ENCODE measurements at places on chromosomes 3 and 15.
A peak's percentile ranks its signal among the peaks of the same experiment; 100 is the strongest.

GRCh38 chr3:71784201-71784913 is 591 bp downstream of the PROK2 start:
- no peak for DNase-seq

DNA sequence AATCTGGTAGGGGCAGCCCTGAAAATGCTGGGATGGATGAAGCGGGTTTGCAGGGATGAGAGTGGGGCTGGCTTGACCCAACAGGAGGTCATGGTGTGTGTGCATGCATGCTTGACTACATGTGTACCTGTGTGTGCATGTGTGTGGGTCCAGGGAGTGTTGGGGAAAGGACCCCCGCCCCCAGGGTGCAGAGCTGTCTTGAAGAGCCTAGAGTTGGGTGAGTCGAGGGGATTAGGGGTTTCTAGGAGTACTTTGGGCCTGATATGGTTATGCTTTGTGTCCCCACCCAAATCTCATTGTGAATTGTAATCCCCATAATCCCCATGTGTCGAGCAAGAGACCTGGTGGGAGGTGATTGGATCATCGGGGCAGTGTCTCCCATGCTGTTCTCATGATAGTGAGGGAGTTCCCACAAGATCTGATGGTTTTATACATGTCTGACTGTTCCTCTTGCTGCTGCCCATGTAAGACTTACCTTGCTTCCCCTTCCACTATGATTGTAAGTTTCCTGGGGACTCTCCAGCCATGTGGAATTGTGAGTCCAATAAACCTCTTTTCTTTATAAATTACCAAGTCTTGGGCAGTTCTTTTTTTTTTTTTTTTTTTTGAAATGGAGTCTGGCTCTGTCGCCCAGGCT is 5.2 kb upstream of the LCTL start:
- no peak for DNase-seq

DNA sequence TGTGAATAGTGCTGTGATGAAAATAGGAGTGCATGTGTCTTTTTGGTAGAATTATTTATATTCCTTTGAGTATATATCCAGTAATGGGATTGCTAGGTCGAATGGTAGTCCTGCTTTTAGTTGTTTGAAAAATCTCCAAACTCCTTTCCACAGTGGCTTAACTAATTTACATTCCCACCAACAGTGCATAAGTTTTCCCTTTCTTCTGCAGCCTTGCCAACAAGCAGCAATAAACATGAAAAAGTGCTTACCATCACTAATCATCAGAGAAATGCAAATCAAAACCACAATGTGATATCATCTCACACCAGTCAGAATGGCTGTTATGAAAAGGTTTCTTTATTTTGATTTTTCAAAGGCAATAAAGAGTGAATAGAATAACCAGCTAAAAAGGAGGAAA is 1105.9 kb downstream of the NAALADL2 start:
- no peak for DNase-seq

DNA sequence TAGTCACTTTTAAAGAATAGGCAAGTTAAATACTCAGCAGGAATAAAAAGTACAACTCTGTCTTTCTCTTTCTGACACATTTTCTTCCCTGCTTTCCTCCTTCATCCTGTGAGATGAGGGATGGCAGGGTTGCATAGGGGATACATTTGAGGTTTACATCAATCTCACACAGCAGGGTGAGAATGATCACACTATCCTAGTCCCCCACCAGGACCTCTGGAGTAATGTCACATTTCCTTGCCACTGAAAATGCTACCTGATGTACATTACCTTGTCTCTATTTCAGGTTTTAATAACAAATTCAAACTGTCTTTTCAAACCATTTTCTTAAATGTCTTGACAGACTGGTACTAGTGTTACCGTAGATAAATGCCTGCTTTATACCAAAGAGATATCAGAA is 816.9 kb downstream of the FHIT start:
- DNase-seq: no peak

- no peak for DNase-seq
These were observed 13.9 kb downstream of the COPG1 start for GRCh38 chr3:129263161-129263910.

DNA sequence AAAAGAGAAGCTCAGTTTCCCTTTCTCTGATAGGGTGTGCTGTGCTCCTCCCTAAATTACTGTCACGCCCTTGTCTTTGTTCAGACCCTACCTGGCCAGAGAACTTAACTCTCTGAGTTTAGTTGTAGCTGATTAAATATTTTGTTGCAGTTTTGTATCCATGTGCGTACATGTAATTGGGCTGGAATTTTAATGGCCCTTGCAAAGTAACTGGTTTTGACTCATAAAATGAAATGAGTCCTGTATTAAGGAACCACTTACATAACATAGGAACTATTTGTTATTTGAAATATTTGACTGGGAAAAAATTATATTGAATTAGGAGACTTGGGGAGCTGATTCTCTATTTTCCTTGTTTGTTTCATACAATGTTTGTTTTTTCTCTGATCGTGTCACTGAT is 80.2 kb downstream of the LRRK1 start:
- no peak for DNase-seq

DNA sequence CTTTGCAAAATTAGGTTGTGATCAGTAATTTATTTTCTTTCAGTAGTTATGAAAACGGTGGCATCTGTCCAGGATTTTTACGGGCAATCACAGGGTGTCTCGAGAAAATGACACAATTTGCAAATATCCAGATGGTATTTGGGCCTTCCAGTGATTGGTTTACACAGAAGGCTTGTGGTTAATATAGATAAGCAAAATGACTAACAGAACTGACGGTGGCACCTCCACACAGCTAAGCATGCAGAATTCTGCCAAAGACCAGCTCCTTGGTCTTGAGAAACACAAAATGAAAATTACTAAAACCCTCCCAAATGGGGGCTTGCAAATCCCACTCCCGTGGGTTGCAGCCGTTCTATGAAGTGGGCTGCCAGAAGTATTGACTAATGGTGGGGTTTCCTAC is 5.5 kb downstream of the ARHGEF3 start:
- no peak for DNase-seq

GRCh38 chr3:57434041-57434440 is 110.1 kb downstream of the DNAH12 start:
- no peak for DNase-seq

GRCh38 chr15:31051496-31052080 is 49.9 kb downstream of the TRPM1 start:
- DNase-seq: no peak

- no peak for DNase-seq
These were observed 41.7 kb downstream of the FBXL22 start for GRCh38 chr15:63638839-63639238.

DNA sequence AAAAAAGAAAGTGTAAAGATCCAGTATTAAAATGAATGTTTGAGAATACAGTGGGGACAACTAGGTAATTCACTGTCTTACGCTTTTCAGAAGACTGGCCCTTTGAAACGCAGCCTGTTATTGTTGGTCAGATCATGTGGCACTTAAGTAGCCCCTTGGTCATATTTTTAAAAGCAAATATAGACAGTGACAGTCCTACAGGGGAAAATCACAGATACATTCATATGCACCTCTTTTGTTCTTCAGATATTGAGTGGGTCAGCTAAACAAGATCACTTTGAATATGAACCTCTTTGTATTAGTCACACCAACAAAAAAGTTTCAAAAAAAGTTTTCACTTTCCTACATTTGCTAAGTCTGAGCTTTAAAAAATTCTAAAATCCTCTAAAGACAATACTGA is 36.0 kb downstream of the TIGIT start:
- no peak for DNase-seq

DNA sequence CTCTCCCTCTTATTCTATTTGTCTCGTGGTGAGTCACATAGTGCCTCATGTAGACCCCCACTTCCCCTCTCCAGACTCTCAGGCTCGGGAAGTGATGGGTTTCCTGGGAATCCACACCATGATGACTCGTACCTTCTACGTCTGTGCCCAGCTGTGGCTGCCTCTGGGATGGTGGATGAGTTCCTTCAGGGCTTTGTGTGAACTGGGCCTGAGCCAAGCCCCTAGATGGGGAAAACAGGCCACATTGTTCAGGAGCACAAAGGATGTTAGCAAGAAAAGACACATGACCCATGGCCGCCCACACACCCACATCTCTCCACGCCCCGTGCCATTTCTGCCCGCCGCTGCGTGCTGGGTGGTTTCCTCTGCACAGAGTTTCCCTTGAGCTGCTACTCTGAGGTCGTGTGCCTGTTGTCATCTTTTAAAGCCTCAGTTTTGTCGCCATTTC is 10.5 kb downstream of the ISG20 start:
- DNase-seq: peak; percentile 22
